ENCODE measurements at places on chromosomes 6 and 20.

DNA sequence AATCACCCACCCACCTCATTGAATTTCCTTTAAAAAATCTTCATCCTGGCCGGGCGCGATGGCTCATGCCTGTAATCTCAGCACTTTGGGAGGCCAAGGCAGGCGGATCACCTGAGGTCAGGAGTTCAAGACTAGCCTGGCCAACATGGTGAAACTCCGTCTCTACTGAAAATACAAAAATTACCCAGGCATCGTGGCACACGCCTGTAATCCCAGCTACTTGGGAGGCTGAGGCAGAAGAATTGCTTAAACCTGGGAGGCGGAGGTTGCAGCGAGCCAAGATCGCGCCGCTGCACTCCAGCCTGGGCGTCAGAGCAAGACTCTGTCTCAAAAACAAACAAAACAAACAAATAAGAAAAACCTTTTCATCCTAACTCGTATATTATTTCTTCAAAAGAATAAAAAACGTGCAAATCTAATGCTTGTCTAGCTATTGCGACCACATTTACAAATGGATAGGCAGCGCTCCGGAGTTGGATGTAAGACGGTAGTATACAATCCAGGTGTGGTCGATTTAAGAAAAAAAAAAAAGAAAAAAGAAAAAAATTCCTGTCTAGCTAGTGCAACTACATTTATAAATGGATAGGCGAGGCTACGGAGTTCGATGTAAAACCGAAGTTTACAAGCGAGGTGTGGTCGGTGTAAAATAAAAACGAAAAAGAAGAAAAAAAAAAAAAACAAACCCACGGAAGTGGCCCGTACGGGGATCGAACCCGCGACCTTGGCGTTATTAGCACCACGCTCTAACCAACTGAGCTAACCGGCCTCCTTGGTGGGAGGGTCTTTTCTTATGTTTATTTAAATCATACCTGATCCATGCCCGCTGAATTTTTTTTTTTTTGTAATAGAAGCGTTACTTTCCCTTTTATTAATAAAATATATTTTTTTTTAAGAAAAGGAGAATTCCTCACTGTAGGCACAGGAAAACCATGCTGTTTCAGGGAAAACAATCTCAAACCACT lies 70.7 kb upstream of the PRSS16 start:
- DNase-seq = peak; percentile 39

DNA sequence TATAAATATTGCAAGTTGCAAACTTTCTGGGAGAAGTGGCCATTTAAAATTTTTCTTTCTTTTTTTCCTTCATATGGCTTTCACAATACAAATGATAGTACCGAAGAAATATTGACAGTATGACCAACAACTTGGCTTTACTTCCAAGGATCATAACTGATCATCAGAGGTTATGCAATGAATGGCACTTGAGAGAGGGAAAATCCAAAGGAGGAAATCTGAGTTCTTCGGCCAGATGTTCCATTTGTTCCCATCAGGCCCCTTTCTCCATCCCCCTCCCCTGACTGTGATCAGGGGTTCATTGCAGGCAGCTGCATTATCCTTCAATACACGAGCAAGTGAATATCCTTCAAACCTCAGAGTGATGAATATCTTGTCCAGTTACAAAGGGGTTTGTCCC lies 130.0 kb upstream of the UST start:
- no peak for DNase-seq

GRCh38 chr6:30283761-30284160 lies 43.0 kb upstream of the TRIM39 start:
- DNase-seq = no peak

- DNase-seq = no peak
These were observed 8.9 kb upstream of the OGFRL1 start for GRCh38 chr6:71279740-71280139.

DNA sequence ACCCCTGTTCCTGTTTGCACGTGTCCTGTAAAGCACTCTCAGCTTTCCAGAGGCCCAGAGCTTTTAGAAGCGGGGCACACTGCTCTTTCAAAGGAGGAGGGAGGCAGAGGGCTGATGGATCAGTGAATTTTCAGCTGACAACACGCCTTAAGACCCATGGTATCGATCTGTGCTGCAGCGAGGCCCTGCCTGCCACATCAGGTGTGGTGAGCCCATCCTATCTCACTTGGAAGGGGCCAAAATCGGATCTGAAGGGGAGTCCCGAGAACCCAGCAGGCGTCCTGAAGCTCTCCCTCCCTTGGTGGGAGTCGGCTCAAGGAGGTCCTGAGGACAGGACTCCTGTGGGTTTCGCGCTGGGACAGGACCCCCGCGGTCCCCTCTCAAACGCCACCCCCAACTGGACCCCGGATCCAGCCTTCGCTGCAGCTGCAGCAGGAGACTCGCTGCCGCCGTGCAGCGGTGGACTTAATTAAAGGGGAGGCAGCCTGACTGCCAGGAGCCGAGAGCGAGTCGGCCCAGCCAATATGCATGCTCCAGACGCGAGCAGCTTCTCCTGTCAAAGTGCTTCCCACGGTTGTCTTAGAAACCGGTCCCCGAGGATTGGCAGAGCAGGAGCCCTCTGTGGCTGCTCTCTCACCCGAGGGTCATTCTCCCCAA lies 580.0 kb upstream of the ZNF337 start:
- no peak for DNase-seq

- no peak for DNase-seq
These were observed 35.9 kb downstream of the ATP9A start for GRCh38 chr20:51732096-51732791.

DNA sequence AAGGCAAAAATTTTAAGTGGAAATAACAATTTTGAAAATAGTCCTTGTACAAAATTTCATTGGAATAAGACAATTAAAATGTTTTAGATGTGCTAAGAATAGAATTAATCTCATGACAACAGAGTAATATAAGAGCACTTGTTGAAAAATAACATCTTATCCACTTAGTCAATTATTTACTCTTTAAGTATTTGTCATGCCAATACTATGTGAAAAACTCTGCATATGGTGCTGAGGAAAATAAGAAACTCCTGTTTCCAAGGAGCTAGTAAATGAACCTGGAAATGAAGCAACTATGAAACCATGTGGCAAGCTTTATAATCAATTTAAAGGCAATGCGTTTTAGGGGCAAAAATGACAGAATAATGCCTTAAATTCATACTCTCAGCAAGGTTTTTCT lies 42.7 kb upstream of the HCRTR2 start:
- DNase-seq = no peak

DNA sequence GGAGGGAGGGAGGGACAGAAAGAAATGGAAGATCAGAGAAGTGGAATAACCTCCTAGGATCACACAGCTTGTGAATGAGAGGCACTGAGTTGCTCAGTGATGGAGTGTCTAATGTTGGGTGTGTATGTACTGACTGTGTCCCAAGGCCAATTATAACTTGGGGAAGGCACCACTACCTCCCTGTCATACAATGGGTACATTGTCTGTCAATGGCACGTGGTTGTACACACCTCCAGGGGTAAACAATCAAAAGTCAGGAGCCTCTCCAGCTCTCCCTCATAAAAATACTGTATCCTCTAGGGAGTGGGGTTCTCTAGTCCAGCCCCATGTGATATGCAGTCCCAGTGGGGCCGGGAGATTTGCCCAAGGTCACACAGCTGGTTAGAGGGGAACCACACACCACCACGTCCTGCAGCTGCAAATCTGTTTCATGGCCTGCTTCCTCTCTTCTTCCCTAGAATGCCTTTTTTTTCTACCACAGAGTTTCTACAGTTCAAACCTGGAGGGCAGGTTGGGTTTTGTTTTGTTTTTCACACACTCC lies 112.5 kb downstream of the SNX5 start:
- DNase-seq = no peak

GRCh38 chr6:159984268-159984786 lies 15.4 kb downstream of the IGF2R start:
- DNase-seq = no peak

DNA sequence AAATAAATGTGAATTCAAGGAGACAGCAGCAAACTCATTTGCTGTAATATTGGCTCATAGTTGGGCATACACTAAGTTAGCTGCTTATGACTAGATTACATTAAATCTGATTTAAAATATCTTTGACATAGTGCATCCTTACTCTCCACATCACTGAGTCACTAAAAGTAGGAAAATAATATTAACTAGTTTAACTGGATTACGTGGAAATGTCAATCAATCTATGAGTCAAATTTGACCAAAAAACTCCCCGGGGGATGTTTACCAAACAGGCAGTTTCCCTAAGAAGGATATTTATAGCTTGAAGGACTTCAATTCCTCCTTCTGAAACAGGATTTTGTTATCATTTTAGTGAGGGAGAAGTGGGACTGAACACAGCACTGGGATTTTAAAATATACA lies 366.5 kb downstream of the ESR1 start:
- DNase-seq = no peak

DNA sequence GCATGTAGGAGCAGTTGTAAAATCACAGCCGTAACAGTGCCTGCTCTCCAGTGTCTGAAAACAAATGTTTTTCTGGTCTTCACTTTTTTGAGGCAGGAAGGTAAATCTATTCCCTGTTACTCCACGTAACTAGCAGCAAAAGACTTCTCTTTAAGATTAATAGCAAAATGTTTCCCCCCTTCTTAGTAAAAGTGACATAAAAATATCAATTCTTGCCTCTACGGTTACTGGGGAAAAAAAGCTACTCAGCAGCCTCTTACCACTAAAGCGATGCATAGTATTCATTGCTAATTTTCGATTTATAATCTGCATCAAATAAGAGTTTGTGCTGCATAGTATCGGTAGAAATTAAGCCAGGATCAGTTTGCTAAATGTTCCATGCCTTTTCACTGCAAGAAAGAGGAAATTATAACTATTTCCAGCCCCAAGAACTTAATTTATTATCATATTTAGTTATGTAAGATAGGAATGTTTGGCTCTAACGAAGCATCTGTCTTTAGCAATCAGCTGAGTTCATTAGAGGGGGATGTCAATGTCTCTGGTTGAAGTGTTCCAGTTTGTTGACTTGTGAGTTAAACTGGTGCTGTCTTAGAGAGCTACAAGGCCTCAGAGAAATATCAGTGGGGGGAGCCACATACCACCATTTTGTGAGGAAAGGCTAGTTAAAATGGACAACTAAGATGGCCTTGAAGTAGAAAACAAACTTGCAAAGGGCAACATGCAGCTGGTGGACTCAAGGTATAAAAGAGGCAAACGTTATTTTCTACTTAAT lies 617 bp upstream of the TSPYL1 start:
- no peak for DNase-seq

- no peak for DNase-seq
These were observed 8.3 kb upstream of the ADRM1 start for GRCh38 chr20:62294516-62294915.

DNA sequence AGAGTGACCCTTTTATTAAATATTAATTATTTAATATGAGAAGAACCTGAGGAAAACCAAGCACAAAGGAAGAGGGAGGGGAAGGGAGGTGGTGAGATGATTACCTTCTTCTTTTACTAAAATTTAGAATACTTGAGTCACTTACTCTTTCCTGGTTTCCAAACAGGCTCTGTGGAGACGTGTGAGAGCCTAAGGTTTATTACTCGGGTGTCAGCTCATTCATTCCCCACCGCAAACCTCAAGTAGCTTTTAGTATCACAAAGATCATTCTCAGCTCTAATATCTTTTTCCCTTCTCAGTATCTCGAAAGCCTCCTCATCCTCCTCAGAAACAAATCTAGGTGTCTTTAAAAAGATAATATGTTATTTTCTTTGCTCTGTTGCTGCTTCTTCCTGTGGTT lies 497.2 kb upstream of the JARID2 start:
- no peak for DNase-seq

DNA sequence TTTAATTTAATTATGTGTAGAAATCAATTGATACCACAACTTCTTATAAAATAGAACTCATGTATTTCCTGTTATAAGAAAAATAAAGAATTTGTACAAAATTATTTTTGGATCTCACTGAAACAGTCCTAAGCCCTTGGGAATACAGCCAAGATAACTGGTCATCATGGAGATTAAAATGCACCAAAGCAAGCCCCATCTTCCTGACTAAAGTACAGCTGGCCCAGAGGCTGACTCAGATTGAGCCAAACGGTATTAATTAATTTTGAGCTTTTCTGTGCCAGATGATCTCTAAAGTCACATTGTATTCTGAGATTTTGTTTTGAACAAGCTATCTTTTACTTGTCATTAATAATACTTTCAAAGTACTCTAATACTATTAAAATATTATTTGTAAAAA lies 978.5 kb downstream of the TBC1D32 start:
- DNase-seq = no peak

- no peak for DNase-seq
These were observed 320.9 kb upstream of the SASH1 start for GRCh38 chr6:148021699-148022098.

DNA sequence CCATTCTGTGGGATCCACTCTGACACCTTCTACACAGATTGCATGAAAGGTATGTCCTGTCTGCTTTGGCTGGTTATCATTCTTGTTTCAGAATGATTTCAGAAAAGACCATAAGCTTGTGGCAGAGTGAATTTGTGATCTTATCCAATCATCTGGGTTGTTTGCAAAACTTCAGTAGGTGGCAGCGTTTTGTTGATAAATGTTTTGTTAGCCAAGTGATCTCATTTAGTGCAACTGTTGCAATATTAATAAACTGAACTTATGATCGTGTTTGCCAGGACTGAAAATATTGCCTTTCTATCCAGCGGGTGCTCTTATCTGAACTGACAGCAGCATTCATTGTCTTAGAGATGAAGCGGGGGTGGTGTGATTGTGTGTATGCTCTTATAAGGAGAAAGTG lies 613.2 kb upstream of the NOX3 start:
- no peak for DNase-seq
